ENCODE measurements at places on chromosomes 13 and 19. TPM values are rescaled to one million over a fixed set of nuclear protein-coding genes. Genes with fewer than 3 reads are reported as not detected.

Gene ZNF136
- total RNA-seq: 9.2 TPM

Gene CCDC70
- total RNA-seq: not detected

Gene IFNL4
- not detected for total RNA-seq

Gene CYP2A6
- not detected for total RNA-seq

Gene HNRNPA1L2
- total RNA-seq: 3.3 TPM

Gene ZNF20
- total RNA-seq: 8.6 TPM

Gene SPACA6
- 8.6 TPM for total RNA-seq

Gene ZNF765
- 13.1 TPM for total RNA-seq

Gene JAK3
- total RNA-seq: 1.2 TPM

Gene ZNF383
- total RNA-seq: 9.4 TPM

Gene ZNF548
- total RNA-seq: 23.9 TPM

Gene PBX4
- total RNA-seq: 1.5 TPM

Gene IZUMO2
- total RNA-seq: not detected

Gene MCF2L
- total RNA-seq: 1.0 TPM

Gene GSX1
- total RNA-seq: not detected

Gene LGI4
- total RNA-seq: 0.17 TPM

Gene TNFSF9
- 0.26 TPM for total RNA-seq

Gene MYO1F
- total RNA-seq: 0.17 TPM

Gene SLC46A3
- 4.6 TPM for total RNA-seq

Gene PRR22
- 0.26 TPM for total RNA-seq

Gene IGLON5
- total RNA-seq: not detected

Gene ADGRE1
- total RNA-seq: under 0.01 TPM

Gene GAPDHS
- not detected for total RNA-seq

Gene PRKCG
- not detected for total RNA-seq

Gene KCTD4
- total RNA-seq: not detected

Gene RPL18A
- total RNA-seq: 1,148 TPM

Gene DHDH
- 0.17 TPM for total RNA-seq

Gene DNAJC15
- 18.5 TPM for total RNA-seq

Gene ZNF382
- 16.0 TPM for total RNA-seq

Gene THAP8
- 3.6 TPM for total RNA-seq

Gene C19orf67
- total RNA-seq: not detected

Gene FFAR2
- not detected for total RNA-seq

Gene ANKRD24
- total RNA-seq: 2.3 TPM

Gene FXYD5
- total RNA-seq: 10.5 TPM

Gene ZIC2
- not detected for total RNA-seq

Gene KANK2
- total RNA-seq: 435 TPM

Gene ZNF556
- total RNA-seq: under 0.01 TPM

Gene ATCAY
- total RNA-seq: not detected

Gene ADGRE2
- total RNA-seq: under 0.01 TPM

Gene LRG1
- total RNA-seq: not detected

Gene KIR3DL1
- total RNA-seq: not detected

Gene ZNF490
- total RNA-seq: 8.0 TPM

Gene CABP5
- not detected for total RNA-seq

Gene PRTN3
- not detected for total RNA-seq

Gene HSH2D
- total RNA-seq: not detected

Gene OR4F17
- not detected for total RNA-seq

Gene MAP4K1
- 0.17 TPM for total RNA-seq

Gene LRFN3
- total RNA-seq: 3.1 TPM

Gene NMRK2
- total RNA-seq: not detected

Gene CALR3
- not detected for total RNA-seq

Gene MYPOP
- 1.3 TPM for total RNA-seq

Measured in fibroblast of lung (primary cell).